ENCODE measurements at places on chromosomes 3 and 15.

- no peak for DNase-seq
Observed at GRCh38 chr3:52374173-52374572, 58.1 kb downstream of the DNAH1 start.

DNA sequence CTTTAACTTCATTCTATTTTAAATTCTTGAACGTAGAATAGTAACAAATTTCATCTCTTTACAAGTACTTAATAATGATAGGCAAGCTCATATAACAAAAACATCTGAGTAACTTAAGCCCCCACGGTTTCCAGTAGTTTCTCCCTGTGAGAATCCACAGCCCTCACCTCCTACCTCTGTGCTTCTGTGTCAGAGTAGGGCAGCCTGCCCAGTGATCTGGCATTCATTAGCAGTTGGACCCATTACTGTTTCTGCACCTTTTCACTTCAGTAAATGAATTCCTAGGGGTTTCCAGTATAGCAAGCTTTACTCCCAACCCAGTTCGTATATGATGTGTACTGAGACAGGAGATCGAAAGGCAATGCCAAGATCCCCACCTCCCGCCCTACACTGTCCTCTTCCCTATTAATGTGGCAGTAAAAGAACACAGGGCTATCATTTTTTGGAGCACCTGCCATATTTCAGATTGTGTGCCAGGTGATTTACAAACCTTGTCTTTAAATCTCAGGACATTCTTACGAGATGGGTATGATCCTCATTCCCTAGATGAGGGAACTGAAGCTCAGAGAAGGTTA, 40.8 kb downstream of the EIF2AK4 start:
- DNase-seq, result no peak

DNA sequence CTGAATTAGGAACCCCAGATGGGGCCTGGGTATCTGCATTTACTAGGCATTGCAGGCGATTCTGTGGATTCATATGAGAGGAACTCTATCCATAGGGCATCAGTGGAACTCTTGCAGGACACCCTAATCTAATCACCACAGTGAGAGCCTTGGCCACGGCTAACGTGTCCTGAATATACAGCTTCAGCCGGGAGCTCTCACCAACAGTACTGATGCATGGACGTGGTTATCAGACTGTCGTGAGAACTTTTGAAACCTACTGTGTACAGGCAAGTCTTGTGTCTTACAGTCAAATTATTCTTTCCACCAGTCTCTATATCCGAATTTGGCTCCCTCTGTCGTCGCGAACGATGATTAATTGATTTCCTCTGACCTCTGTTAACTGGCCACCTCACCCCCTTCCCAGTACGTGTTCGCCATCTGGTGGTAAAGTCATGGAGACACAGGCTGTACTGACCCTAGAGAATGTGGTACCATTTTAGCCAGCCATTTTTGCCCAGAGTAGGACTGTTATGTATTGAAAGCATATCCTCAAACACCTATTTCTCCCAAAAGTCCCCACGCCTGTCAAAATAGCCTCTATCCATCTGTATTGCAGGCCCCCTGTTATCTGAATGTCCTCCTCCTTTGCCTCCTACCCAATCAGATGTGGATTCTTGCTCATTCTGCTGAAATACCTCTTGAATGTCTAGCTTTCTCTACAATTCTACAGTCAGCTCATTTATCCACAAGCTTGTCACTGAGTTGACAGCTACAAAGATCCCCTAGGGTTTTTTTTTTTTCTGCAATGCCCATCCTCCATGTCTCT, 39.7 kb downstream of the GLDN start:
- DNase-seq, result peak; percentile 56

DNA sequence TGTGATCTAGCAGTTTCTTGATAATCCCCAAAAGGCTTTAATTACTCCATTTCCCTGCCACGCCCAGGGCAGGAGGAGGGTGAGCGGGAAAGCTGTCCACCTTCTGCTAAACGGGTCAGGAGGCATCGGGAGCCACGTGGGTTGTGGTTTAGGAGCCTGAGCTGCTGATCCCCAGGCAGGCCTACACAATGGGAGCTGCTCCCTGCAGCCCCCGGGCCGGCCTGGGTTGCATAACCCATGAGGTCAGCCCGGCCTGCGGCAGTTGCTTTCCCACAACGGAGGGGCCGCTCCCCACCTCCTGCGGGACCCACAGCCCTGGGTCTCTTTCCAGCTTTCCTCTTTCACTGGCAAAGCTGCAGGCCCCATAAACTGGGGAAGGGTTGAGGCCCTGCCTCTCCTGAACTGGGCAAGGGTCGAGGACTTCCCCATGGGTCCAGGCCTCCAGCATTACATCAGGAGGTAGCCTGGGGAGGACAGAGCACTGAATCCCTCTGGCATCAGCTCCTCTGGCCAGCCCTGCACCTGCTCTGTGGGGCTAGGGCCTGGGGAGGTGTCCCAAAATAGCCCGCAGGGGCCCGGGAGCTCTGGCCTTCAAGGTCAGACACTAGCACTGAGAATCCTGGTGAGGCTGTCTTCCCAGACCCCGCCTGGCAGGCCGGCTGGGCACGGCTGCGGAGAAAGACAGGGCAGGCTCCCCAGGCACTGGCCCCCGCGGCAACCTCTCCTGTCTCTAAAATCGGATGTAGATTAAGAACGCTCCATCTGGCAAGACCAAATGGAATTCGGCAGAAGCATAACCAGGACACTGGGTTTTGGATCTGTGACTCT, 47.3 kb downstream of the ZDHHC19 start:
- DNase-seq, result no peak

DNA sequence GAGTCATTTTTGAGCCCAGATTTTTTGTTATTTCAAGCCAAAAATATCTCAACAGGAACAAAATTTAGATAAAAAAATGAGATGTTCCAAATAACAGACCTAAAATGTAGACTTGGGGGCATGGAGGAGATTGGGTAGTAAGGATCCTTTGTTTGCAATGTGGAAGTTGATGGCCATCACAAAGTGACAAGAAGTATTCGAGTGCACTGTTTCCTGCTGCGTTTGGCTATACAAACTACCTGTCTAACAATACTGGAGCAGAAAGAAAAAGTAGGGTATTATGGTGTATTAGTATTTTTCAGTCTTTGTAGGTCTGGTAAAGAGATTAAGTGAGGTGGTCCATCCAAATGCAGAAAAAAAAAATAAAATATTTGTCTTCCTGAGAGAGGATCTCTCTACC, 284.2 kb downstream of the C3orf38 start:
- DNase-seq, result no peak

- no peak for DNase-seq
Observed at GRCh38 chr15:92366381-92366780, 27.3 kb upstream of the ST8SIA2 start.

DNA sequence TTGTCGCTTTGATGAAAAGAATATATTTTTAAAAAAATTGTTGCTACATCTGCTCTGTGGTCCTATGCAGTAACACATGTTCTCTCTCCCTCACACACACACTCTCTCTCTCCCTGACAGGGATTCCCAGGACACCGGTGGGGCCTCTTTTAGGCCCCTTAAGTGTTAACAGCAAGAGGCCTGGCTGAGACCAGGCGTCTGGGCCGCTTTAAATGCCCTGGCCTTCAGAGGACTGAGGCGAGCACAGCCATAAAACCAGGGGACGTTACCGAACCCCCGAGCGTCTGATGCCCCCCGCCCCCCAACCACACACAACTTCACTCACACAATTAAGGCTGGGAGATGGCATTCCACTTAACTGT, 1.7 kb downstream of the BNC1 start:
- DNase-seq, result no peak

DNA sequence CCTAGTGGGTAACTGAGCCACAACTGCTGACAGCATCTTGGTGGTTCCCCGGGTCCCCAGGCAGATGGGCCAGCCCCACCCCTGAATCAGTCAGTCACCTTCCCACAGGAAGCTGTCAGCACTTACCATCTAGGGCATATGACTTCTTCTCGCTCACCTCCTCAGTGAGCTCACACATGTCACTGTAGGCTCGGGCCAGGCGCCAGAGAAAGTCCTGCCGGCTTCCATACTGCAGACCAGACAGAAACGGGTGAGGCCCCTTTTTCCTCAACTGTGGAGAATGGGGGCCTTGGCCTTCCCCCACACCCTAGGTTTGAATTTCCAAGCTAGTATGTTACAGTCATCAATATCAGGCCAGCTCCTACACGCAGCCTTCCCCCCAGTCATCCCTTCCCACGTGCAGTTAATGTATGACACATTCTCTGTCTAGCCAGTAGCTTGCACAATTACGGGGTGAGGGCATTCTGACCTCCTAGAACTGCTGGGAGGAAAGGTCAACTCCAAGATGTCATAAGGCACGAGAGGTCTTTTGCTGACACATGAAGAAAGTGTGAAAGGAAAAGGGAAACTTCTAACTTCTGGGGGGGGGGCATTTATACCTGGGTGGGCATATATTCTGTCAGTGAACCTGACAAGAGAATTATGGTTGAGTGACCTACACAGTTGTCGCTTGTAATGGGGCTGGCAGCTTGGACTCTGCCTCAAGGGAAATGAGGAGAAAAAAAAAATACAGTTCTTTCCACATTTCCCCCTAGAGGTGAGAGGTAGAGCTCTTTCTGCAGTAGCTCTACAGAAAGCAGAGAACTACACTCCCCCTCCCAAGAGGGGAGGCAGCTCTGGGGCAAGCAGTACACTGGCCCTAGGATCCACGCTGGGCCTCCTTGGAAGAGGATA, 10.9 kb downstream of the RMDN3 start:
- DNase-seq, result no peak

DNA sequence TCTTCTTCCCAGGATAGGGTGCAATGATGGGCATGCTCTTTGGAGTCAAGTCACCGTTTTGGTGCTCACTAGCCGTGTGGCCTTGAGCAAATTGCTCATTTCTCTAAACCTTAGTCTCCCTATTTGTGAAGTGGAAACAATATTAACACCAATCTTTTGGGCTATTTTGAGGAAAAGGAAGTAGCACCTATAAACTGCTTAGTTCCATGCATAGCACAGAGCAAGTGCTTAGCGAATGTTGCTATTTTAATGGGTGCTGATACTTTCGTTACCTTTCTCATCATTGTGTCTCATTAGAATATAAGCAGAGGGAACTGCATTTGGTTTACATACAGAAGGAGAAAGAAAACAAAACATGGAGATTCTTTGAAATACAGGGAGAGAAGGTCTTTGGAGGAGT, 66.1 kb downstream of the BOC start:
- DNase-seq, result no peak

DNA sequence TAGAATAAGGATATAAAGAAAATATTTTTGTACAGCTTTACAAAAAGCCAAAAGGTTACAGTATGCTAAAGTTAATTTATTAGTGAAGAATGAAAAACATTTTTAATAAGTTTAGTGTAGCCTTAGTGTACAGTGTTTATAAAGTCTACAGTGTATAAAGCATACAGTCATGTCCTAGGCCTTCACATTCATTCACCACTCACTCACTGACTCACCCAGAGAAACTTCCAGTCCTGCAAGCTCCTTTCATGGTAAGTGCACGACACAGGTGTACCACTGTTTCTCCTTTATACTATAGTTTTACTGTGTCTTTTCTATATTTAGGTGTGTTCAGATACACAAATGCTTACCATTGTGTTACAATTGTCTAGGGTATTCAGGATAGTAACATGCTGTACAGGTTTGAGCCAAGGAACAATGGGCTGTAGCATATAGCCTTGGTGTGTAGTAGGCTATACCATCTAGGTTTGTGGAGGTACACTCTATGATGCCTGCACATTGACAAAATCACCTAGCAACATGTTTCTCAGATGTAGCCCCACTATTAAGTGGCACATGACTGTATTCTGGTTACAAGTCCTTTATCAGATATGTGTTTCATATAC, 197.1 kb upstream of the KBTBD8 start:
- no peak for DNase-seq

DNA sequence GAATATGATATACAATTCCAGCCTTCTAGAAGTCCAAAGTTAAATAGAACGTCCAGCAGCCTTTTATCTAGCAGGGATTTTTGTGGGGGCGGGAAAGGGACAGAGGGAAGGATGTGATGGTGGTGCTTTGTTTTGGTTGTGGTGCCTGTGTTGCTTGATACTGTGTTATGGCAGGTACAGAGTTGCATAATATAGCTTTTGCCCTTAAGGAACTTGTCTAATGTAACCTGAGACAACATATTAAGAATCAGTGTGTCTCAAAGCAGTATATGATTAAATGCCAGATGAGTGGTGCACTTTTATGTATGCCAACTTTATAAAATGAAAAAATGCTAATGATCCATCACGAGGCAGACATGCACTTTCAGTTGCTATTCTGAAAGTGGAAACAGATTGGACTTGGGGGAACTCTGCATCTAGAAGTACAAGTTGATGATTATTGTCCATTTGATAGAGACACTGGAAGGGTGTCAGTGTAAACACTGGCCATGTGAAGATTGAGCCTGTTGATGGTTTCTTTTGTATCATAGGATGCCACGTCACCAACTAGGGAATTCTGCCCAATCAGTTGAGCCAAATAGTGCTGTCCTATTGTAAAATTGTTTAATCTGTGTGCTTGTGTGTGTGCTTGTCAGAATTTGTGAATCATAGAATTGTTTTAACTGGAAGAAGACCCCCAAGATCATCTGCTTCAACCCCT, 23.0 kb downstream of the NEO1 start:
- no peak for DNase-seq

GRCh38 chr3:46947981-46948791, 28.4 kb downstream of the CCDC12 start:
- DNase-seq, result peak; percentile 89

- DNase-seq, result no peak
Observed at GRCh38 chr3:79016587-79017376, 751.0 kb downstream of the ROBO1 start.

GRCh38 chr3:126348308-126348920, 8.8 kb downstream of the KLF15 start:
- no peak for DNase-seq

GRCh38 chr3:60383345-60383744, 867.9 kb downstream of the FHIT start:
- no peak for DNase-seq

DNA sequence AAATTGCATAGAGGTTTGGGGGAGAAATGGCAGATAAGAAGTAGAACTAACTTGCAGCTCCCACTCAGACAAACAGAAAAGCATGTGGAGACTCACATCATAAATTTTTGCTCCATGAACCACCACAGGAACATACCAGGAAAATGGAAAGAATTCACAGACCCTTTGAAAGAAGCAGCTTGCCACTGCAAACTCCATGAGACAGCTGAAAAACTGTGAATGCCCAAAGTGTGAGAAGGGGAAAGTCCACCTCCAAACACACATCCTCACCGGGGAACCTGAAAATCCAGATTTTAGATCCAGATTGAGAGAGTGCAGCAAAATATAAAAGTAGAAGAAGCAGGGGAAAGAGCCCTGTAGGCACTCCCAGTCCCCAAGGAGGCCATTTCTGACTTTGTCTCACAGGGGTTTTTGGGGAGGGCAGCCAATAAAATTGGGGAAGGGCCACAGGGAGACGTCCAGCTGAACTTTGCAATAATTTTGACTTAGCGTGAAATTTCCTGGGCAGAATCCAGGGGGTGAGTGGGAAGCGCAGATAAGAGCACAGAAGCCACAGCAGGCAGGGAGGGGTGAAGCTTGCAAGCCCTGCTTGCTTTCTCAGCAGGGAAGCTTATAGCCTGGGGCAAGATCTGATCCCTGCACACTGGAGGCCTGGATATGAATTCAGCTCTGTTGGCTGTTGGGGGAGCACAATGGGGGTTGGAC, 183.4 kb upstream of the UBE2E2 start:
- DNase-seq, result no peak

Measured in mucosa of gallbladder (tissue), 1 donor.